ENCODE measurements at places on chromosomes 13 and 19.
A peak's percentile ranks its signal among the peaks of the same experiment; 100 is the strongest.

GRCh38 chr19:30320466-30320865 lies 51.7 kb upstream of the ZNF536 start:
- no peak for DNase-seq

DNA sequence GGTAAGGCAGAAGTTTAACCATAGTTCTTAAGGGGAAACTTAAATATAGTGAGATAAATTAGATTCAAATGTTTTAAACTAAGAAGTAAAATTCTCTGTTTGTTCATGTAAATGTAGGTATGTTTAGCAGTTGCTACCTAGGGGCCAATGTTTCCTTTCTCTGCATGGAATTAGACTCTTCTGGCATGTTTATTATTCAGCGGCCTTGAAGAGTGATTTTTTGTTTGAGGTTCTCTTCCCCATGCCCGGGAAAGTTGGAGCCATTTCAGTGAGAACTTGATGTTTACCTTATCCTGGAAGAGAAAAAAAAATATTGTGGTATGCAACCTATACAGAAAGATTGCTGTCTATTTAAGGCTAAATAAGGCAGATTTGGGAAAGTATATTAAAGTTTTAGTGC lies 492.9 kb downstream of the KLF5 start:
- DNase-seq, result no peak

DNA sequence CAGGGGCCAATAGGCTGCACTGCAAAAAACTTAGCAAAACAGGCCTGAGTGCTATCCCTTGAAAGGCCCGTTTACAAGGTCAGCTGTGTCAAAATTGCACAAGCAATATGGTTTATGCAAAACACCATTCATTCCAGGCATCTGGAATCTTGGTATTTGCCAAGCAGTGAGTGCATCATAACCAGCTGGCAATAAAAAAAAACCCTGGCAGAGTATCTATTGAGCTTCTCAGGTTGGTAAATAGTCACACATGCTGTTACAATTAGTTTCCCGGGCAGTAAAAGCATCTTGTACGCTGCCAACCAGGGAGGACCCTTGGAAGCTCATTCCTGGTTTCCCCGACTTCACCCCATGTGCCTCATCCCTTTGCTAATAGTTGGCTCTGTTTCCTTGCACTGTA lies 21.3 kb downstream of the ZNF77 start:
- DNase-seq, result no peak

GRCh38 chr19:15417699-15418098 lies 1.1 kb downstream of the AKAP8L start:
- DNase-seq, result no peak

- no peak for DNase-seq
Observed at GRCh38 chr13:71939186-71939585, 72.2 kb upstream of the DACH1 start.

DNA sequence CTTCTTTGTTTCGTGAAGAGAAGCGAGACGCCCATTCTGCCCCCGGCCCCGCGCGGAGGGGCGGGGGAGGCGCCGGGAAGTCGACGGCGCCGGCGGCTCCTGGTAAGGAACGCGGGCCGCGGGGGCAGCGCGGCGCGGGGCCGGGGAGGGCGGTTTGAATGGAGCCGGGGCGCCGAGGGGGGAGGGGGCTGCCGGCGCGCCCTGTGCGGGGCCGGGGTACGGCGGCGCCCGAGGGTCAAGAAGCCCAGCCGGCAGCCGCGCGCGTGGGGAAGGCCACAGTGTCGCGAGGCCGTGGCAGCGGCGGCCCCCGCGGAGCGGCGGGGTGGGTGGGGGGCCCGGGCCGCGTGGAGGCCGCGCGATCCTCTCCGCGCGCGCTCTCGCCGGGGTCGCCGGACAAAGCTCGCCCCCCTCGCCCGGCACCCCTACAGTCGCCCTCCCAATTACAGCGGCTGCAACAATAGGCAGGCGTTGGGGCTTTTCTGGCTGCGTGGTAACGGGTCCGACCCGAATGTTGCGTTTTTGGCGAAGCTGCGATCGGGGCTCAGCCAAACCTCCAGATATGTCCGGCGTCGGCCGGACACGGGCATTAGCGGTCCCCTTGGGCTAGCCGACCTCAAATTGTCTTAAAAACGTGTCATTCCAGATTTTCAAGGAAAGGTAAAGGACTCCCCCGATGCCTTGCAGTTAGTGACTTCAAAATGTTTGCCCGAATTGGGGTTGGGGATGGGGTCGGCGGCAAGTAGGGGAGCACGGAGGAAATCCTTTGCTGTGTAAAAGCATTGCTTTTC lies 437 bp downstream of the SMARCA4 start:
- no peak for DNase-seq

DNA sequence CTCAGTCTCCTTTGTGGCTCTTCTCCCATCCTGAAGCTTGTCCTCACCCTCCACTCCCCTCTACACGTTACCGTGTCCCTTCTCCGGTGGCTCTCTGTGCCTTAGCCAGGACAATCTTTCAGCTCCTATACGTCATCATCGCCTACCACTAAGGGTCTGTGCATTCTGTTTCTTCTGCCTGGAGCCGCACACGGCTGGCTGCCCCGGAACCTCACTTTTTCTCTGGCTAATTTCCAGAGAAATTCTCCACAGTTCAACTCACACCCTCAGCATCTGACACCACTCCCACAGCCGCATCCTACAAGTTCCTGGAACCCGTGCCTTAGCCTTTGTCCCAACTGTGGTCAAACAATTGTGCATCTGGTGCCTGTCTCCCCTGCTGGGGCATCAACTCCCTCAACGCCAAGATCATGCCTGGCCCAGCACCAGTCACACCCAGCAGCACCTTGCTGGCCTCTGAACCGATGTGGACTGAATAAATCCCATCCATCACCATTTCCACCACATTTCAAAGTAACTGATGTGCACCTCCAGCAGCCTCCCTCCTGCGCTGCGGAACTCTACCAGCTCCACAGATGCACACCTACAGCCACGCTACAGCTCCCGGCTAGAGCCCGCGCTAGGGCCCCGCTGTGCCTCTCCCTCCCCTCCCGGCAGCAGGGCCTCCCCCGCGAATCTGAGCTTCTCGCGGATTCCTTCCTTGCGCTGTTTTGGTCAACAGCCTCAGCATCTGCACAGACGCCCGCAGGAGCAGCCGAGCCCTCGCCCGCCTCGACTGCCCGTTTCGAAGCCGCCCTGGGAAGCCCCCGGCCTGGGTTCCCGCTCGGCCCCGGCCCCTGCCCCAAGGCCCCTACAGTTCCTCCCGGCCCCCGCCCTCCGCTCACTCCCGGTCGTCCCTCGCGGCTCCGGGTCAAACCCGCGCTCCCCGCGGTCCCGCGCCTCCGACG lies 689 bp downstream of the DCUN1D2 start:
- DNase-seq, result no peak

GRCh38 chr13:98838776-98839175 lies 86.3 kb upstream of the SLC15A1 start:
- no peak for DNase-seq

DNA sequence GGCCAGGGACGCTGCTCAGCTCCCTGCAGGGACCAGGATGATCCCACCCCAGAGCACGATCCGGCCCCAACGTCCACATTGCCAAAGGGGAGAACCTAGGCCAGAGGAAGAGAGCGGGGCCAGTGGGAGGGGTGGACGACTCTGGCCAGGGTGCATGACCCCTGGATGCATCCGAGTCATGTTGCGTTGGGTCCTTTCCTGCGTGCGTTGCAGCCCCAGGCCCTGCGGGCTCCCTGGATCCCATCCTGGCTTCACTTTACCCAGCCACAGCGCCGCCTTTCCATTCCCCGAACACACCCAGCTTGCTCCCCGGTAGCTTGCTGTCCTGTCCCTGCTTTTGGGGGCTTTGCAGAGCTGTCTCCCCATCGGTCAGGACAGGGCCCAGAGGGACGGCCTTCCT lies 10.5 kb downstream of the PLIN4 start:
- DNase-seq, result no peak

DNA sequence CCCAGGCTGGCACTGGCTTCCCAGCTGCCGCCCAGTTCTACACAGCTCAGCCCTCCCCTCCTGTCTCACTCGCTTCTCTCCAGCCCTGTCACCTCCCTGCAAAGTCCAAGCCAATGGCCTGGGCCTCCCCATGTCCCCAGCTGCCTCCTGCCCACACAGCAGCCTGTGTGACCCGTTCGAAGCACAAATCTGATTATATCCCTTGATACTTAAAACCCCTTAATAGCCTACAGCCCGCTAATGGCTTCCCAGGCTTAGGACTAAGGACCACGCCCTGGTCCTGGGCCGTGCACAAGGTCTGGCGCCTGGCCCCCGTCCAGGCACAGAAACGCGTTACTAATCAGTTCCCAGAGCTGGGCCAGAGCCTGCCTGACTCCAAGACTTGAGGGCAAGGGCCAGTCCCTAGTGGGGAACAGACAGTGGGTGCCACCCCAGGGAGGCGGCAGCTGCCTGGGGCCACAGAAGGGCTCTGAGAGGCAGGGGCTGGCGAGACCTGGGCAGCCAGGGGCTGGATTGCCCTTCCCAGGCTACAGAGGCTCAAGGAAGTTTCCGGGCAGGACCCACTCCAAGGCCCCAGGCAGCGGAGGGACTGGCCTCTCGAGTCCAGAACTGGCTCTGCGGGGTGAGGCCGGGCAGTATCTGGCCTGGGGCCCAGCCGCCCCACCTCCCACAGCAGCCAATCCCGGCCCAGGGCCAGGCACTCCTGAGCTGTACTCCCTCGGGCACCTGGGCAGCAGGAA lies 10.4 kb downstream of the XAB2 start:
- no peak for DNase-seq

DNA sequence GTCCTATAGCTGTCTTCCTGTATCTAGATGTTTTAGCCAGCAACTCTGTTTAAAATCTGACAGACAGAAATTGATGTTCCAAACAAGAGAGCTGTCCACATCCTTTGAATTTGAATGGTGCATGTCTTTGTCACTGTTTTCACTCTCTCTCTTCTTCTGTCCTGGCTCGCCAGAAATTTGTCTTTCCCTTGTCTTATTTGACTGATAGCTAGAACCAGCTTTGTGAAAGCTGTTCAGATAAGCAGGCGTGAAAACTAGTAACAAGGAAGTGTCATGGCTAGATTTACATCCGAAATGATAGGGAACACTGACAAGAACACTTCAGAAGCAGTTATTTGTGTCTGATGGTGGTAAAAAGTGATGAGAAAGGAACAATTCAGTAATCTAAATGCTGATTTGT lies 354.9 kb upstream of the SLITRK1 start:
- no peak for DNase-seq

GRCh38 chr19:18017275-18018083 lies 9.5 kb downstream of the ARRDC2 start:
- no peak for DNase-seq

- no peak for DNase-seq
Observed at GRCh38 chr19:28920269-28921066, 292.5 kb downstream of the UQCRFS1 start.

DNA sequence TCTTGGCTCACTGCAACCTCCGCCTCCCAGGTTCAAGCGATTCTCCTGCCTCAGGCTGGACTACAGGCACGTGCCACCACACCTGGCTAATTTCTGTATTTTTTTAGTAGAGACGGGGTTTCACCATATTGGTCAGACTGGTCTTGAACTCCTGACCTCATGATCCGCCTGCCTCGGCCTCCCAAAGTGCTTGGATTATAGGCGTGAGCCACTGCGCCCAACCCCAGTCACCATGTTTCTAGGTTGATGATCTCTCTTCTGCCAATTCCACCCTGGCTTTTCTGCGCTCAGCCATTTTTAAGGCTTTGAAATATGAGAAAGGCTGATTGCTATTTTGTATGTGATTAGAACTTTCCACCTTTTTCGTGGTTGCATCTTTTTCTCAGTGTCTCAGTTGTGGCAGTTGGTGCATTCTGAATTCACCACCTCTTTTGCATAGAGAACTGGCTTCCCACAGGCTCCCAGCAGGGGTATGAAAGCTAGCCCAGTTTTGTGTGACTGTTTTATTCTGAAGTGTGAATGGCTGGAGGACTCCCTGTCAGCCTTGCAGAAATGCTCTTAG lies 15.5 kb downstream of the CEACAM1 start:
- no peak for DNase-seq

DNA sequence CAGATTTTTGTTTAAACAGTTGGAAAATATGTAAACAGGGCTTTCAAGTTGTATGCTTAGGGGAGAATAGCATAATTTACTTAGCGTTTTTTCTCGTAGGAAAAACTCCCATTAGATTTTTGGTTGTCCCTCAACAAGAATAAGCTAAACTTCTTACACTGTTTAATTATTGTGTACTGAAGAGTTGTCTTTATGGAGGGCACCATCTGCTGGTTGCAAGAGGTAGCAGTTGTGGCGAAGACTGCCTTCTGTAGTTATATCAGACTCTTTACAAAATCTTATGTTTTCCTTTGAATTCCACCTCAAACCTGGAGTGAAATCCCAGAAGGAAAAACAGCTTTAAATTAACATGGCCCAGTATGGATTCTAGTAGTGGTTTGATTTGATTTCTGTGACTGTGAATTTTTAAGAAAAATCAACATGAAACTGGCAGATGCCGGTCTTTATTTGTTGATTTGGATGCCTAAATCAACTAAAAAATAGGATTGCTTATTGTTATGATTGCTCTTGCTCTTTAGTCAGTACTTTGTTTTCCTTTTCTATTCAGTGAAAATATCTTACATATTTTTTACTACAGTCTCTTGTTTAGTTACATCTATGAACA lies 53.4 kb downstream of the PDS5B start:
- DNase-seq, result no peak

- no peak for DNase-seq
Observed at GRCh38 chr13:34943436-34944273, 1.6 kb downstream of the NBEA start.

- DNase-seq, result no peak
Observed at GRCh38 chr19:55145232-55145631, 3.8 kb downstream of the TNNT1 start.

DNA sequence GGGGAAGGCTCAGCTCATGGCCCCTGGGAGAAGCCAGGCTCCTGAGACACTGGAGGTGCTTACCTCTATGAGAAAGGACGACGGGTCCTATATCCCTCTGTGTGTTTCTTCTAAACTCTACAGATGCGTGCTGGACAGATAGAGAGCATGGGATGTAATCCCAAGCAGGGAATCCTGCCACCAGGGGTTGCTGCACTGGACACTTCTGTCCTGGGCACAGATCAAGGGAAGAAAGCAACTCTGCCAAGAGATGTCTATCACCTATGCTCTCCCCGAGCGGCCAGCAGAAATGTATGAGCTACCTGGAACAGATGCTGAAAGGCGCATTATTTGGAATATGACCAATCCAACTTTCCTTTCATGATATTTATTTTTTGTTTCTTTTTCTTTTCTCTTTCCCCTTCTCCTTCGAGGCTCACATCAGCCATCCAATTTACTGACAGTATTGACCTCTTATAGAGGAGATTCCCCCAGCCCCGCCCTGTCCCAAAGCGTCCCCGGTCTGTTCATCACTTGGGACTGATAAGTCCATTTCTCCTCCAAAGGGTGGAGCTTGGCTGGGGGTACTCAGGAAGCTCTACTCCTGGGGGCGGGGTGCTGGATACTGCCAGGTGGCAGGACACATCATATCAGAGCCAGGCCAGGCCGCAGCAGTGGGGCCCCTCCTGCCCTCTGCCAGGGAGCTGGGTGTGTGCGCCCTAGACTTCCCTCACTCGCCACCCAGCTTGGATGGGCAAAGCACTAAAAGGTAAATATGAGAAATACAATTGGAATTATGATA lies 34.2 kb downstream of the TSHZ3 start:
- DNase-seq, result no peak

- peak; percentile 76 for DNase-seq
Observed at GRCh38 chr19:21483589-21484170, 21.7 kb upstream of the ZNF429 start.
